Fibroblast of skin of left biceps (primary cell): ENCODE measurements at places on chromosomes 2 and 18.

DNA sequence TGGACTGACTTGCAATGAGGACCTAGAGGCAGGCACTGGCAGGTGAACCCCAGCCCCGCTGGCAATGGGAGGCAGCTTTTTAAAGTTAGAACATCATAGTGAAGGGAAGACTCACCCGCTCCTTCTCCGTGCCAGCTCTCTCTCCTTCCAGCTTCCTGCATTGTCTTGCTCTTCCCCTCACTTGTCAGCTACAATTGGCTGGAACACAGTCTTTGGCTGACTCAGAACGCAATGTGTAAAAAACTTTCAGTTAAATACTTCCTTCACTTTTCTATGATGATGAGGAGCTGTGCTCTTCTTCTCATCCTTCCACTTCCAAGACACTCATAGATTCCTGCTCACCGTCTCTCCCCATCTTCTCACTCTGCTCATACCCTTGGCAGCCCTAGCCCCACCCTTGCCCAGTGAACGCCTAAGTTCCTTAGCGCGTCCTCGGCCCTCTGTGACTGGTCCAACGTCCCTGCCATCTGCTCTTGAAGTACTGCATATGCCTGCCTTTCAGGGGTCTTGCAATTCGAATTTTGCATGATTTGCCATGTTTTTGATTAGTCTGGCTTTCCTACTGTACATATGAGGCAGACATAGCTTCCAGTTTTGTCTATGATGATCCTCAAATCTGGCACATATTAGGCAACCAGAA lies 118.0 kb upstream of the TMEM200C start:
- DNase-seq = no peak

DNA sequence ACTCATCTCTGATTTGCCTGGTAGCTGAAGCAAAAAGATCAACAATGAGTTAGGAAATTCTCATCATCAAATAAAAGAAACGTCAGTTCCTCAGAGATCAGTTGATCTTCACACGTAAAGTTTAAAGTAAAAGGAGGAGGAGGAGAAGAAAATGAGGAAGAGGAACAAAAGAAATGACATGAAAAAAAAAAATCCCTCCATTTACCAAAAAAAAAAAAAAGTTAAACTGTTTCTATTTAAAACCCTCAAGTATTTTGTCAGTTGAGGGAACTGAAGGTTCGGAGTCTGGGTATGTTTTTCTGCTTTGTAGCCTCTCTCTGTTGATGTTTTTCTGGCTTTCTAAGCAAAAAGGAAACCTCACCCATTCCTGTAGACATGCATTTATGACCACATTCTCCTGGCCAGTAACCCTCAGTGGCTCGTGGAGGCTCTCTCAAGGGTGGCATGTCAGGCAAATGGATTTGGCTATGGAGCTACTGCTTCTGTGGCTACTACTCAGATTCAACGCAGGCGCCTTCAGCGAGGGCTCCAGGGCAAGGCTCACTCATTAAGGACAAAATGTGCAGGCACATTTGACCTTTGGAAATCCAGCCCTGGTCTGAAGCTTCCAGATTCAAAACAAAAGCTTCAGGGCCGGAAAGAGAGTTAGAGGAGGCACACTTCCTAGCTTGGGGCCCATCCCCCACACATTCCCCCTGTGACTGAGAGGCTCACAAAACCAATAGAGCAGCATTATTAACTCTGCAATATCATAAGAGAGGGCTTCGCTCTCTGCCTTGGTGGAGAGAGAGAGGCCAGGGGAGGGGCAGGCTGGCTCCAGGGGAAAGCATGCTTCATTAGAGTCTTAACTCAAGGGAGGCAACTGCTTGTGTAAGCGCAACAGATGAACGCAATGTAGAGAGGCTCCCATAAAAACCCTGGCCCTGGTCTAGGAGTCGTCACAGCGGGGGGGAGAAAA lies 22.3 kb downstream of the KLF7 start:
- no peak for DNase-seq

- DNase-seq = peak; percentile 52
Measured at GRCh38 chr2:104378853-104379374, 475.0 kb upstream of the POU3F3 start.

DNA sequence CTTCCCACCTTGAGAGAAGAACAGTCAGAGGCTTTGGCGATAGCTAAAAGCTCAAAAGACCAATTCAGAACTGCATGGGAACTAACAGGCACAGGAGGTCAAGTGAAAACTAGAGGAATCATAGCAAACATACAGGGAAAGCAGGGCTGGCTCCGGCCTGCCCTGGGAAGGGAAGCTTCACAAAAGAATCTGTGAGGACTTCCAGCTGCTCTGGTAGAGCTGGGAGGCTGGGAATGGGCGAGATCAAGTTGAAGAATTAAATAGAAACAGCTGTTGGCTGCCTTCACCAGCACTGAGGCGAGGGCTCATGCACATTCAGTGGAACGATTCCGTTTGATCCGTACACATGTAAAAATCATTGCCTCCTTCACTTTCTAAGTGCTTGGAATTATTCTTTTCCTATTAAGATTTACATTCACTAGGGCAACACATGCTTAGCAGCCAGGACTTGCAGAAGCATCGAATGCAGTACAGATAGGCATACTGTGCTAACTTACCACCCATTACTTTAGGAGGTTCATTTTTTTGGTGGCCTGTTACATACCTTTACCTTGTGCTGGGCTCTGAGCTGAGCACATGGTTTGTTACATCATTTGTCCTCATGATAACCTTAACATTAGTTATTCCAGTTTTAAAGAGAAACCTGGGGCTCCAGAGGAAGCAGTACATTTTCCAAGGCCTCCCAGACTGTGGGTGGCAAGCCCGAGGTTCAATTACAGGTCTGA lies 125.4 kb upstream of the RNF152 start:
- peak; percentile 88 for DNase-seq

DNA sequence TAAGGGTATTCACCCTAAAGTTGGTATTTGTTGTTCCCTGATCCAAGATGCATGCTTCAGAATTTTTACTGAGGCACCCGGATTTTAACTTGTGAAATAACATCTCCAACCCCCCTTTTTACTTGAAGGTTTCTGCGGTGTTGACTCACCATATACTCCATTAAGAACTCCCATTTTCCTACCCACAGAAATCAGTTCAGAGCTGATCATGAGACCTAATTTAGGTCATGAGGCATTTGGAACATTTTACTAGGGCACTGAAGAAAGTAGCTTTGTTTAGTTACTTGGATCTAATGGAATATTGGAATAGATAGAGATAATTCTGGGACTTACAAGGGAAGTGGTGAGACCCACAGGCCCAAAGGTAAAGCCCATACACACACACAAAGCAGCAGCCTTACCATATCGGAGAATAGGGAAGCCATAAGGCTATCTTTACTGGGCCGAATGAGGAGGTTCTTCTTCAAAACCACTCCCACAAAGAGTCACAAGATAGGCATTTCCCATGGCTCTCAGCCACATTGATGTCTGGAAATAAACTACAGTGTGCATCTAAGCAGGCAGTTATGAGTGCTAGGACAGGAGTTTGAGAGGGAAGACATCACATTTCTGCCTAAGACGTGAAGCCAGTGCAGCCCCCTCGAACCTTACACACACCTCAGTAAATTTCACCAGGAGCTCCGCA lies 681.0 kb upstream of the LRRTM4 start:
- no peak for DNase-seq

DNA sequence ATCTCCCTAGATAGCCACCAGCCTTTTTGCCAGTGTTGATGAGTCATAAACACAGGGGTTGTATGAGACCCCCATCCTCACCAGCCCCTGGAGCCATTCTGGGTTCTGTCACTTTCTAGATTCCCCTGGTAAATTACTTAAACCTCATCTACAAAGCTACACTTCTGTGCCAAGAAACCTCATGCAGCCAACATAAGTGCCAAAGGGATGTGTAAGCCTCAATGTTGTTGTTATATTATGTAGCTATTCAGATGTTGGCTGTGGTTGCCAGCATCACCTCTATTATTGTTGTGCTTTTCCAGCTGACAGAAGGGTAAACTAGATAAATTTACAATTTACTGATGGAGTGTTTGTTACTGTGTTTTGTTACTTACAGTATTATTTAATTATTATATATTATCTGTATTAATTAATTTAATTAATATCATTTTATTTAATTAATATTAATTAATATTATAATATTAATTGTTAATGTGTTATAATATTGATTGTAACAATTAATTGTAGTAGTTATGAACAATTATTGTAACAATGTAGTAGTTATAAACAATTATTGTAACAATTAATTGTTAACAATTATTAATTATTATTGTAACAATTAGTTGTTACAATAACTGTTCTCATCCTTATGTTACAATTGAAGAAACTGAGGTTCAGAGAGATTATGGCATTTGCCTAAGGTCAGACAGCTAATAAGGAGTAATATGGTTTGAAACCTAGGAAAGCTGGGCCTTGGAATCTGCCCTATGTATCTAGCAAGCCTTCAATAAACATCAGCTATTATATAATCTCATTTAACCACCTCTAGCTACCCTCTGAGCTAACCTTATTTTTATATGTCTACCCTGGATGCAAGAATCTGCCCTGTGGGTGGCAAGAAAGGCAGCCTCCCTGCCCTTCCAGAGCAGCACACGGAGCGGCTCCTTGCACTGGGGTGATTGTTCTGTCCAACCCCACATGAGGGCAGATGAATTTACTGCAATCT lies 36.1 kb downstream of the PSTPIP2 start:
- no peak for DNase-seq

- no peak for DNase-seq
Measured at GRCh38 chr2:230661072-230661957, 51.3 kb upstream of the CAB39 start.

DNA sequence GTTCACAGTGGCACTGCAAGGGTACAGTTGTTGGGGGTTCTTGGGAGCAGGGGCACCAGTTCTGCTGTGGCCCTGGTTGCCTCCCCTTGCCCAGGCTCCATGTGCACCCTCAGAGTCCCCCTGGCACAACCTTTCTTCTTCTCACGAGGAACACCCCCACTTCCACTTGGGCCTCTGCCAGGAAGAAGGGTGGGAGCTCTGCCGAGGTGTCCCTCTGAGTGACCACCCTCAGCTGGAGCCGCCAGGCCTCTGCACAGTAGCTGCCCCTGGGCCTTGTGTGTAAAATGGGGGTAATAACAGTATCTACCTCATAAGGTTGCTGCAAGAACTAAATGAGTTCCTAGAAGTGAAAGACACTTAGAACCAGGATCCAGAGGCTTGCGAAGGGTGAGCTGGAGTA lies 8.4 kb downstream of the TPRKB start:
- no peak for DNase-seq

DNA sequence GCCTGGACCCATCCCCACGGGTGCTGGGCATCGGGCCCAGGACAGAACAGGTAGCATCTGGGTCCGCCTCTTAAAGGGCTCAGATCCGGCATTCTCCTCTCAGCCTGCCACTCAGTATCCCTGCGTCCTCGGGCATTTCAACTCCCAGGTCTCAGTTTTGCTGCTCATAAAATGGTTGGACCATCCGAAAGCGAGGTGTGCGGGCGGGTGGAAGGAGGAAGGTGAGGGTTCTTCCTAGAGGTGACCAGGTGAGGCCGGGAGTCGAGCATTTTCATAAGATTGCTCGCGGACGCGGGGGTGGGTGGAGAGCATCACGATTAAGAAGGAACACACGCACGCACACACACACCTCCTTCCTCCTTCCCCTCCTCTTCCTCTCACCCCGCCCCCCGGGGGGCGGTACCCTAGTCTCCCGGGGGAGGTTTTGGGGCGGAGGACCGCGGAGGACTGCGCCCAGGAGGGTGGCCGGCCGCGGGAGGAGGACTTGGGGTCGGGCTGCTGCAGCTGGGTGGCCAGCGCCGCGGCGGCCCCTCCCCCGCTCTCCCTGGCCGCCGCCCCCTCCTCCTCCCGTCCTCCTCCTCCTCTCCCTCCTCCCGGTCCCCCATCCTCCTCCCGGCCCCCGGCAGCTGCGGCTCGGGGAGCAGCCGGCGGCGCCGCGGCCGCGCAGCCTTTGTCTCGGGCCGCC lies 97.9 kb upstream of the GPR45 start:
- no peak for DNase-seq

GRCh38 chr18:50620319-50620718 lies 60.4 kb downstream of the MAPK4 start:
- DNase-seq = no peak

DNA sequence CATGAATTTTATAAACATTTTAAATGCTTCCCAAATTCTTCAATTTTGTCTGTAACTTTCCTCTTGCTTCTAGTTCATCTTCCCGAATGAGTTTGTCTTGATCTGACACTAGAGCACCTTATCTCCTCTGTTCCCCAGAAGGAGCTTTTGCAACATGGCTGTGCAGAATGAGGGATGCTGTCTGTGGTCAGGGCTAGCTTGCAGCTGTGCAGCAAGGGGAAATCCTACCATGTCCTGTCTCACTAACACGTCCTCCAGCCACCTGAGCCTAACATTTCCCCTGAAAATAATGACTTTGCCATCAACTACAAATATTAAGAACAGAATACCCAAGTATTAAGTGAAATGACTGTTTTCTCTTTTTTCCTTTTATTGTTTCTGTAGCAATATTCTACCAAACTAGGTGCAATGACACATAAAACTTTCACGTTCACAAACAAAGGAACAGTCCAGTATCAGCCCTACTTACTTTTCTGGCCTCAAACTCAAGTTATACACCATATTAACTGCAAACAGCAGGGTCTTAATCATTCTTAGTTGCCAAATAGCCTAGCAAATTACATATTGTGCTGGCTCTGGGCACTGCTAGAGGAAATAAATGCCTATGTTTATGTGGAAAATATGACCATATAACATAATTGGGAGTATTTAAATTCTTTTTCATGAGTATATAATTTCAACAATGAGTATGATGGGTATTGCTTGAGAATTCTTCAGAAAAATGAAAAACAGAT lies 423.3 kb downstream of the CMPK2 start:
- DNase-seq = no peak

- DNase-seq = no peak
Measured at GRCh38 chr2:69768235-69768634, 26.3 kb downstream of the ANXA4 start.

DNA sequence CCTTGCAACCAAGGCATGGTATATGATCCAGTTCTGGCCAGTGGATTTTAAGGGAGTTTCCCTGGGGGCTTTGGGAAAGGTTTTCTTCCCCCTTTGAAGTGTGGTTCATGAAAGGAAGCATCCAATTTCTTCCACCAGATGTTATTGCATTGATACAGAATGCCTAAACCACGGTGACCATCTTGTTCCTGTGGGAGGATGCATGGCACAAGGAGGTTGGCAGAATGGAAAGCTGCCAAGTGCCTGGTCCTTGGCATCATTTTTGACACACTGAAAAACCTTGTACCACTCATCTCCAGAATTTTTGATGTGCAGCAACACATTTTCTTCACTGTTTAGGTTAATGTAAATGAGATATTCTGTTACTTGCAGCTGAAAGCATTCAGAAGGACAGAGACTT lies 55.2 kb upstream of the CXCR4 start:
- DNase-seq = no peak

GRCh38 chr18:56565551-56566345 lies 72.6 kb downstream of the TXNL1 start:
- DNase-seq = peak; percentile 98

- no peak for DNase-seq
Measured at GRCh38 chr2:211113334-211114175, 557.2 kb downstream of the CPS1 start.

GRCh38 chr18:49886891-49887764 lies 73.8 kb upstream of the ACAA2 start:
- no peak for DNase-seq

DNA sequence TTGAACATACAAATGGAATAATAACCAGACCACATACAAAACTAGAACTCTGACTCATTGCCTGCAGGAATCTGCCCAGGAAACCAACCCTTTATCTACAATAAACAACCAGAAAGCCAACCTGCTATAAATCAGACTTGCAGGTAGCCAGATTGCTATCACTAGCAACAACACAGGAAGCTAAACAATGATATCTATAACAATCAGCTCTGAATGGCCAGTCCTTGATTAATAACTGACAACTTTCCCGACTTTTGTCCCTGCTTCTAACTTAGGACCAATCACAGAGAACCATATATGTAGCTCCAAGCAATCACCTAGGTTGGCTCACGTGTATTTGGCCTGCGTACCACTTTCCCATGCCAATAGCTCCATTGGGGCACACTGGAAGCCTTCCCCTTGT lies 470.8 kb downstream of the RIT2 start:
- DNase-seq = no peak
